ENCODE measurements at places on chromosomes 7 and 10.

DNA sequence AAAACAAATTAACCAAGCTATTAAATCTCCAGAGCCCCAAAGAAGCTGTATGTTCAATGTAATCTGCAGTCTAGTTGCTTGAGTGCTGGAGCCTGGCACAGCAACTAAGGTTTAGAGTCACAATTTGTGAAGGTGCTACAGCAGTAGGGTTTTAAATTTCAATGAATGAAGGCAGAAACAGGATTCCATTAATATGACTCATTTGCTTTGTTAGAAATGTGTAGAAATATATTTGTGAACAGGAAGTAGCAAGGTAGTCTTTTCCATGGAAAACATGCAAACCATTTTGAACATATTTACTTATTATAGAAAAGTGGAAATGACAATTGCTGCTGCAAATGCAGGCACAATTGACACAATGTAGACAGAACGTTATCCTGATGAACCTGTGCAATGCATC lies 149.0 kb upstream of the STEAP4 start:
- no peak for DNase-seq

- DNase-seq, result no peak
Observed at GRCh38 chr7:681551-682307, 44.8 kb upstream of the DNAAF5 start.

DNA sequence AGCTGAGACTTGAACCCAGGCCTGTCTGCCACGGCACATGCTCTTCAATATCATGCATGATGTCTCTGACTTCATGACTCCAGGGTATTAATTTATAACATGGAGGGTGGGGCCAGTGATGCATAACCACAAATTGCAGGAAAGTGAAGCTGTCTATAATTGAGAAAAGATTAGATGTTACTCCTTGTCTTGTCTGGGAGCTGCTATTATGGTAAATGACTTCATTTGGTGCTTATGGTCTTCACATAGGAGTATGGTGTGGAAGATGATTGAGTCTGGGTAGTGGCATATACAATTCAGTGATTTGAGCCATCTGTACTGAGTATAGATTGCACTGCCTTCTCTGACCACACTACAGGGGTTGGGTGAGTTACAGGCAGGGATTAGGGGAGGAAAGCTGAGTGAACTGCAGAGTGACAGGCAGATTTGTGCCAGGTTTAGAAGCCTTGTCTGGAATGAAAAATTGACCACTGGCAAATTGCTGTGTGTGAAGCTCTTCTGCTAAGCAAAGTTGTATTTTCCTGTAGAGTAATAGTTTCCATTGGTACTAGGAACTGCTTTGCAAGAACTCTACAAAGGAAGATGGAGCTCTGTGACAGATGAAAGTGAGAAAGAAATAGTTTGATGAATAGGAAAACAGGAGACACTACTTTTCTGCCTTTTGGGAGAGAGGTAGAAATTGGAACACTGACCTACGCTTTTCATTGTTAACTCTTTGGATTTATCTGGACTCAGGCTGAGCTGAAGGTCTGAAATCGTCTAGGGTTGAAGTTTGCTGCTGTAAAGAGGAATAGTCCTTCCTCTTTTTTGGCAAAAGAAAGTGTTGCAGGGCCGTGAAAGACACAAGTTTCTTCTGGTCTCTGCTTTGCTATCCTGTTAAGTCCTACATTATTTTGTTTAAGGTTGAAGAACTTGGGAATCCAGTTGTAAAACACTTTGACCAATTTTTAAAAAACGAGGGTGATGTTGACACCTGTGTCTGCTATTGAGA lies 2.7 kb downstream of the SND1 start:
- no peak for DNase-seq

DNA sequence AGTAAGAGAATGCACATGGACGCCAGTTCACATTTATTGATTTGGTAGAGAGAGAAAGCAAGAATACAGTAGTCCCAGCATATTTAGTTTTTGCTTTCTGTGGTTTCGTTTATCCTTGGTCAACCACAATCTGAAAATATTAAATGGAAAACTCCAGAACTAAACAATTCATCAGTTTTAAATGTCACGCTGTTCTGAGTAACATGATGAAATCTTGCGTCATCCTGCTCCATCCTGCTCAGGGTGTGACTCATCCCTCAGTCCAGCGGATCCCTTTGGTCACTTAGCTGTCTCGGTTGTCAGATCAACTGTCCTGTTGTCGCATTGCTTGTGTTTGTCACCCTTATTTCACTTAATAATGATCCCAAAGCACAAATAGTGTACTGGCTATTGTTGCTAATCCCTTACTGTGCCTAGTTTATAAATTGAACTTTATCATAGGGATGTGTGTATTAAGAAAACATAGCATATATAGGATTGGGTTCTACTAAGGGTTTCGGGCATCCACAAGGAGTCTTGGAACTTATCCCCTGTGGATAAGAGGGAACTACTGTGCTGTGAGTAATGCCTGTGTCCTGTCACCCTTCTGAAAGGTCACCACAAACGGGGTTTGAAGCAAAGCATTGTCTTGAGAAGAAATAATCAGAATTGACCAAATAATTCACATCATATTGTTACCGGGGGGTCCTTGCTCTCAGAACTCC lies 73.6 kb downstream of the OTUD1 start:
- DNase-seq, result no peak

DNA sequence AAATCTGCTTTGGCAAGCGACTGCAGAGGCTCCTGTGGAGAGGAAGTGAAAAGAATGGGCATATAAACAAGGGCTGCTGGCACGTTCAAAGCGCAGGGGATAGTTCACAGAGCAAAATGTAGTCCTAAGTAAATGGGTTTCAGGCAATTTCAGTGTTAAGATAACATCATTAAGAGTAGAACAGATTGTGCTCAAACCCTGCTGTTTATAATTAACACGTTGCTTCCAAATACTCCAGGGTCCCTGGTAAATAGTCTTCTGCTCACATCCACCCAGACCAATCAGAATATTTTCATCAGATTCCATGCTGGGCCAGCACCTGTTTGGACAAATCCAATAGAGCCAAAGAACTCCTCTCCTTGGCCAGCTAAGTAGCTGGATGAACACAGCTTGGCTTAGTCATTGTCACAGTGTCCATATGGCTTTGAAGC lies 81.4 kb downstream of the ORC5 start:
- no peak for DNase-seq

GRCh38 chr7:151867912-151868311 lies 9.0 kb downstream of the PRKAG2 start:
- DNase-seq, result no peak
